ENCODE measurements at places on chromosomes 3 and 15. TPM values are rescaled to one million over a fixed set of nuclear protein-coding genes. Genes with fewer than 3 reads are reported as not detected.

DNA sequence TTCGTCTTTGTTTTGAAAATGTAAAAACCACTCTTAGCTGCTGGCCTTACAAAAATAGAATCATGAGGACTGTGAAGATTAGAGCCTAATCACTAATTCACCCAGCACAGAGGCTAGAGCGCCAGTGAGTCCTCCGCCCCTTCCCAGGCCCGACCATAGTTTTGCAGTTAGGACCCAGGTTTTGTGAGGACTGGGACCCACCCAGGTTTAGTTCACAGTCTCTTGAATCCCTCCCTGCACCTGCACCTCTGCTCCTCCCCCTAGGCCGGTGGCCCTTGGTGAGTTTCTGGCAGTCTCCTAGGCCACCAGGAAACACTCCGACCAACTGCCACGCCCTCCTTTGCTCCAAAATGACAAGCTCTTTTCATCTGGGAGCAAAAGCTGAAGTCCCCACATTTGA lies 136.0 kb upstream of the CCDC54 start:
- no peak for DNase-seq

VGLL4 gene
- polyA plus RNA-seq, result 114 TPM

DNA sequence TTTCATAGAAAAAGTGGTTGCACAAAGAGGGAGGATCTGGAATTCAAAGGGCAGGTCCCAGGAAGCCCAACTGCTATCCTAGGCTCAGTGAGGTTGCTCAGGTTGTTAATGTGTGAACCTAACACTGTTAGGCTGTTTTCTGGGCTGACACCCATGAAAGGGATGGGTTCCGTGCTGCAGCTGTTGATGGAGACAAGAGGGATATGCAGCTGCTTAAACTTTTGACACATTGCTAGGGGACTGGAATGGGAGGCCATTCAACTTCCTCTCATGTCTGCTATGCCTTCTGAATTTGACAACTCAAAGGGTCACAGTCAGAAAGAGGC lies 198.0 kb upstream of the NR2E3 start:
- no peak for DNase-seq

DNA sequence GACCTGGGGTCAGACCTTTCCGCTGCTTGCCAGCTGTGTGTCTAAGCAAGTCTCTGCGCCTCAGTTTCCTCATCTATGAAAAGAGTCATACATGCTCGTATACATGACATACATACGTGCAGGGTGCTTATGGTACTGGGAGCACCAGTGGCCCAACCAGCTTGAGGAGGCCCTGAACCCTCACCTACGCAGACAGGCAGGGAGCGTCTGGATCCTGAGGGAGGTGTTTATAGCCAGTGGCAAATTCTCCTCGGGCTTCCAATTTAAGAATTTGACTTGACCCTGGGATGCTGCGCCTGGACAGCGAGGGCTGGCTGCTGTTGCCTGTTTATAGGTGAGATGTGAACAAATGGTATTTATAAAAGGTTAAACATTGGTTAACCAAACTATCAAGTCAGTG lies 17.7 kb upstream of the FGD5 start:
- no peak for DNase-seq

PYGO1 gene
- polyA plus RNA-seq, result 14.8 TPM

GRCh38 chr15:73341886-73342600 lies 26.7 kb downstream of the HCN4 start:
- no peak for DNase-seq

DNA sequence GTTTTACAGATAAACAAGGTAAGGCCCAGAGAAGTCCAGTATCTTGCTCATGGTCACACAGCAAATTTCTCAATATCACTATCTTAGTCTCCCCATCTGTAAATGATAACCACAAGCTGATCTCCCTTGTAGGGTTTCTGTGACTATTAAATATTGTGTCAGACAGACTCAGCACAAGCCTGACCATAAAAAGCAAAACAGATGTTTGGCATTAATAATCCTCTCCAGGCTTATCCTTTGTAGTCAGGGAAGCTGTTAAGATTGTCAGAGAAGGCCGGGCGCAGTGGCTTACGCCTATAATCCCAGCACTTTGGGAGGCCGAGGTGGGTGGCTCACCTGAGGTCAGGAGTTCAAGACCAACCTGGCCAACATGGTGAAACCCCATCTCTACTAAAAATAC lies 173.2 kb upstream of the PRICKLE2 start:
- no peak for DNase-seq

GRCh38 chr15:33125894-33126537 lies 68.5 kb downstream of the FMN1 start:
- no peak for DNase-seq

DNA sequence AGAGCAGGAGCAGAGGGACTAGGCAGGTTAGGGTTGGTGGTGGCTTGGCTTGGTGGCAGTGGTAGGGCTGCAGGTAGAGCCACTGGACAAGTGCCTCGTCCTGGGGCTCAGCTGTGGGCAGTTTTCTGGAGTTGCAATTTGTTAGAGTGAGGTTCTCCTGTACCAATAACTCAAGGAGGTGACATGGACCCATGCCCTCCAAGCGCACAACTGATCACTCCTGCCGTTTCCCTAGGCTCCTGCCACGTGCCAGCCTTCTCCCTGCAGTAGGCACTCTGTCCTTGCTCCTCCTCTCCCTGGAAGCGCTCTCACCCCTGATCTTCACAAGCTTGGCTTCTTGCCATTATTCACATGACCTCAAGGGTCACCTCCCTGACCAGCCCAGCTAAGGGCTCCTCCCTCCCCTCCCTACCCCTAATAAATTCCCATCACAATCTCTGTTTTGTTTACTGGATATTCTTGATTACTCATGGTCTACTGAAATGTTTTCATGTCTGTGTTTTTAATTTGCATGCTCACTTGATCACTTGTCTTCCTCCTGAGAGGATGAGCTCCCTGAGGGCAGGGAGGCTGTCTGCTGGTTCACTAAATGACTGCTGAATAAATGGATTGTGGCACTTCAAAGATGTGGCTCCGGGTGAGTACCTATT lies 3.3 kb downstream of the WNT7A start:
- DNase-seq, result no peak

- no peak for DNase-seq
Observed at GRCh38 chr15:71254491-71254890, 139.2 kb downstream of the THSD4 start.

- no peak for DNase-seq
Observed at GRCh38 chr15:52502608-52503007, 26.1 kb downstream of the MYO5A start.

DNA sequence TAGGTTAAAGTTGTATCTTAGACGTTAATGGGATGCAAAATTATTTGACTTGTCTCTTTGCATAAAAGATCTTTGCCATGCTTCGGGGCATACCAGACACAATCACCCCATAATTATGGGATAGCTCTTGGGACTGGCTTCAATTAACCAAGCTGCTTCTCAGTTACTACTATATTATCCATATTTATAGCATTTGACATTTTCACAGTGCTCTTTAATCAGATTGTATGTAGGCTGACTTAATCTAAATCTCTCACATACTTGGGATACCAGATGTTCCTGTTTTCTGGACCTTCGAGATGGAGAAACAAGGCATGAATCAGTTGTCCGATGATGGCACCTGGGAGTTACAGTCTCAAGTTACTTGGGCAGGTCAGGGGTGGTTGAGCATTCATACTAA lies 27.2 kb upstream of the ABHD17C start:
- no peak for DNase-seq

RHO gene
- polyA plus RNA-seq, result 0.07 TPM

LMAN1L gene
- polyA plus RNA-seq, result not detected

- no peak for DNase-seq
Observed at GRCh38 chr15:35455201-35455600, 90.8 kb downstream of the DPH6 start.

SLC6A11 gene
- 0.08 TPM for polyA plus RNA-seq

GRCh38 chr15:43267439-43267838 lies 711 bp upstream of the TGM5 start:
- DNase-seq, result no peak

DNA sequence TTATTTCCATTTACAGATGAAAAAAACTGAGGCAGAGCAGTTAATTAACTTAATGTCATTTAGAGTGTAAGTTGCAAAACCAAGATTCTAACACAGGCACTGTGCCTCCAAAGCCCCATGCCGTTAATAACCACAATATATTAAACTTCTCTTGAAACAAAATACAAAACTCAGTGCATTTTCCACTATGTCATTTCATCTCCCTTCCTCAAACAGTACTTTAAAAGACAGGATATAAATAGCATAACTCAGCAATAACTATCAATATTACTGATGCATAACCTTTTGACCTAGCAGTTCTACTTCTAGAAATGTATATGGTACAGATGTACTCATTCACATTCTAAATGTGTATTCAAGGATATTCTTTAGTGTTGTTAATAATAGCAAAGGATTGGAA lies 5.1 kb upstream of the TASOR start:
- DNase-seq, result no peak

GRCh38 chr15:89998141-89998661 lies 2.9 kb upstream of the ZNF710 start:
- no peak for DNase-seq

SLC22A14 gene
- 0.30 TPM for polyA plus RNA-seq

GRCh38 chr3:11072631-11073030 lies 80.1 kb downstream of the SLC6A1 start:
- no peak for DNase-seq

CCR9 gene
- not detected for polyA plus RNA-seq

DNA sequence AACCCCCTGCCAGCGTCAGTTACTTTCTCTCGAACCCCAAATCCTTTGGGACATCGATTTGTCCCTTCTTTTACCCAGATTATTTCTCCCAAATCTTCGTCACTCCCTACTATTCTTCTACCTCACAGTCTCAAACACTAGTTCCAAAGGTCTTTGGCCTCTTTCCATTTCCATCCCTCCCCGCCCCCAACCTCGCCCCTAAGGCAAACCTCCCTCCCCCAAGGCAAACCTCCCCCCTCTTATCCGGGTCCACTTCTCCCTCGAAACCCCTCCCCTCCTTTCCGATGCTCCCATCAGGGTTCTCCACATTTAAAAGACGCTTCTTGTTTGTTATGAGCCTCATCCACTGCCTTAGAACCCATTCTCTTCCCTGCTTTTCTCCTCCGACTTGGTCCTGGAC lies 583 bp downstream of the EAF1 start:
- DNase-seq, result no peak

DNA sequence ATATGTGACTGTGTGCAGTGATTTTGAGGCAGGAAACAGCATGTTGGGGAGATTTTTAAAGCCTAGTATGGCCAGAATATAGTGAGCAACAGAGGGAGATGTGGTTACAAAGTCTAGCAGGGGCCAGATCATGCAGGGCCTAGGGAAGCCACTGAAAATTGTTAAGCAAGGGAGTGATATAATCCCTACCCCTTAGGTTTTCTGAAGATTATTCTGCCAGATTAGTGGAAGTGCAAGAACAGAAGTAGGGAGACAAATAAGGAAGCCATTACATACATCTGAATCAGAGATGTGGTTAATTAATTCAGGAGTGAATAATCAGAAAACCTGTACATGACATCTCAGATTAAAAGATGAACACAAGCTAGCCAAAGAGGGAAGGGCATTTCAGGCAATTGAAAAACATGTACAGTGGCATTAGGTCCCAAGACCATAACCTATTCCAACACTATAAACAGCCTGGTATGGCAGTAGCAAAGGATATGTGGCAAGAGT lies 54.8 kb downstream of the MSL2 start:
- no peak for DNase-seq

OR5K3 gene
- not detected for polyA plus RNA-seq

DNA sequence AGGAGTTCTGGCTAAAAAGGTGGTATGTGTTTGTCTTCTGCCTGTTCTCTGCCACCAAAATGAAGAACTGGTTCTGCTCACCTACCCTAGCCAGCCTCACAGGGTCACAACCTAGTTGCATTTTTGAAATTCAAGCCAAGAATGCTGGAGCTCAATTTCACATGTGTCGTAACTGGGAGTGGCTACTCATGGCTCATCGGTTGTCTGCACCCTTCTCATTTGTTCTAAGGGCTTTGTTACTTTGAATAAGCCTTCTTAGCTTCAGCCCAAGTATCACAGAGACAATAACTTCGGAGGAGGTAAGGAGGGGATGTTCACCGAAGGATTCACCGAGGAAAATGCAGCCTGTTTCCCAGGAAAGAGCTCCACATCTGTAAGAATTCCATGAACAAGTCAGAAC lies 134.3 kb upstream of the RARB start:
- no peak for DNase-seq

DNA sequence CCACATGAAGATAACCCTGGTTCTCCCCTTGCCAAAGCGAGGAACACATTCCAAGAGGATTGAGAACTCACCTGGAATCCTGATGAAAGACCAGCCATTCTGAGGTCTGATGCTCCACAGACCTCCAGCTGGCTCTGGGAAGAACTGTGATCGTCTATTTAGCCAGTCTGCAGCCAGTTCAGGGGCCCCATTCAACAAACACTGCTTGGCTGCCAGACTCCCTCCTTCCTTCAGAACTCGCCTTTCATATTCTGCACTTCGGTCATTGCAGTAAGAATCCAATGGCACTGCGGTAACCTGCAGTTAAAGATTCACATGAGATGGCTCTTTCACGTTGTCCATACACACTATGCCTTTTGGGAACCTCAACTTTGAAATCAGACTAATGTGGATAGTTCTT lies 67.6 kb downstream of the CHAC1 start:
- no peak for DNase-seq

GRCh38 chr3:71358243-71358642 lies 225.3 kb downstream of the FOXP1 start:
- no peak for DNase-seq

PIGB gene
- polyA plus RNA-seq, result 17.6 TPM

GRCh38 chr15:56913241-56913640 lies 5.2 kb upstream of the TCF12 start:
- DNase-seq, result no peak

IMP3 gene
- polyA plus RNA-seq, result 46.1 TPM

GRCh38 chr3:52531860-52532516 lies 1.7 kb downstream of the NT5DC2 start:
- DNase-seq, result no peak

- DNase-seq, result no peak
Observed at GRCh38 chr15:78064544-78064943, 13.0 kb downstream of the TBC1D2B start.

- DNase-seq, result no peak
Observed at GRCh38 chr3:179036226-179036625, 35.4 kb downstream of the ZMAT3 start.

- DNase-seq, result no peak
Observed at GRCh38 chr3:141009496-141009895, 41.7 kb upstream of the SPSB4 start.

DNA sequence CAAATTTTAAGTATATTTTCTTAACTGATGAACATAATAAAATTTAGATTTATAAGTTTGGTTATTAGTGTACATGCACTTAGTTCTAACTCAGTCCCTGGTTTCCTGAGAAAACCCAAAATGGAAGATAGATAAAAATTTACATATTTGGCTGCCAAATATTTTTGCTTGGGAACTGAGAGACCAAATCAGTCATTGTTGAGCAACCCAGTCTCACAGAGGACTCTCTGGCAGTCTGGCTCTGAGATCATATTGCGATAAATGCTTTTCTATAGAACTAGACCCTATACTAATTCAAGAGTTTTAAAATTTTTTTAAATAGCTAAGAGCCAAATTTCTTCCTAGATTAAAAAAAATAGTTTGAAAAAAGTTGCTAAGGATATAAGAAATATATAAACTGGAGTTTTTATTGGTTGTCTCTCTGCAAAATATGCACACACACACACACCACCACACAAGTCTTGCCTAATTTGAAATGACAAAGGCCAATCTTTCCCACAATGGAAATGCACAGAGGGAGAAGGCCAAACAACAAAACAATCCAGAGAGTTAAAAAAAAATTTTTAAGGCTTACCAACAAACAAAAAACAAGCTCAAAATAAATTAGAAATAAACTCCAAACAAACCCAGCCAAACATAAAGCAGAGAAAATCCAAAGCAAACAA lies 259.5 kb downstream of the MECOM start:
- no peak for DNase-seq
